ENCODE measurements at places on chromosomes 2 and 18.
A peak's percentile ranks its signal among the peaks of the same experiment; 100 is the strongest.

DNA sequence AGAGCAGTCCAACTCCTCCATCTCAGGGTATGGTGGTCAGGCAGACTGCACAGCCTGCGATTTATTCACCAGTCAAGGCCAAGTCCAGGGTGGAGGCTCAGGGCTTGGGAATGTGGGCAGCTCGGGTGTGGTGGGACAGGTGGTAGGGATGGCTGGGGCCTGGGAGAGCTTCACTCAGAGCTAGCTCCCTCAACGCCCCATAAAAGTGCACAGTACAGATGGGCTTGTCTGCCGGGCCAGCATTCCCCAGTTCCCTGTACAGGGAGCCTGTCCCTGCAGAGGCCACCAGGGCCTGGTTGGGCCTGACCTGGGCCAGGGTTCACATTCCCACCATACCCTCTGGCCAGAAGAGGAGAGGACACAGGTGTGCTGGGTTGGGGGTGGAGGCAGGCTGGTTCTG, 49.2 kb upstream of the OTOS start:
- no peak for DNase-seq

GRCh38 chr2:239355139-239355538, 45.7 kb downstream of the HDAC4 start:
- peak; percentile 46 for DNase-seq

GRCh38 chr2:39409697-39410389, 27.2 kb downstream of the MAP4K3 start:
- DNase-seq = no peak

- peak; percentile 57 for DNase-seq
Observed at GRCh38 chr18:58044370-58045241, 580 bp downstream of the NEDD4L start.

GRCh38 chr2:156797832-156798231, 361.7 kb downstream of the GPD2 start:
- no peak for DNase-seq

DNA sequence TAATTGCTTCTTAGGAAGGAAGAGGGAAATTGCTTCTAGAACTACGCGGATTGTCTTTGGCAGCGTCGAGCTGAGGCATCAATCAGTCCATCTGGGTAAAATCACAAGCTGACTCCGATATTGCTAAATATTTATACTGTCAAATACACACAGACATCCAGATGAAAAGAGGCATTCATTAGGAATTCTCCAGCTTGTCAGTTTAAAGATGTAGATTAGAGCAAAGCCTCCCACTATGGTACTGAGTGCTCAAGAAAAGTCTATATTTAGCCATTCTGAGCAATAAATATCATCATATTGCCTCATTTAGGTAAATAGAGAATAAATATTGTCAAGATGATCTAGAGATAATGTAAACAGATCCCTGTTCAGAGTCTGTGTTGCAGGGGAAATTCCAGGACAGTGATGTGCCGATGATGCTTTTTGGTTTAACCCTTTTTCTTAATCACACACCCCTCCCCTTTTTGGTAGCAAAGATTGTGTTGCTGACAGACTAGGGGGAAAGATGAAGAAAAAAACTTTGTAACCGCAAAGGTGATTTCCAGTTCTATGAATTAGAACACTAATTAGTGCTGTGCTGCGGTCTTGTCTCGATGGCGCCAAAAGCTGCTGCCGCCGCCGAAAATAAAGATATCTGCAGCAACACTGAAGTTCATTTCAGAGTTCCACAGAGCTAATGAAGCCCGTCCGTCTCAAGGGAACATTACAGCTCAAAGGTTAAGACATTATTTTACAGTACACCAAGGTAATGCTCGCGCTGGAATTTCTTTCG, 171.8 kb downstream of the PTGR3 start:
- peak; percentile 37 for DNase-seq

DNA sequence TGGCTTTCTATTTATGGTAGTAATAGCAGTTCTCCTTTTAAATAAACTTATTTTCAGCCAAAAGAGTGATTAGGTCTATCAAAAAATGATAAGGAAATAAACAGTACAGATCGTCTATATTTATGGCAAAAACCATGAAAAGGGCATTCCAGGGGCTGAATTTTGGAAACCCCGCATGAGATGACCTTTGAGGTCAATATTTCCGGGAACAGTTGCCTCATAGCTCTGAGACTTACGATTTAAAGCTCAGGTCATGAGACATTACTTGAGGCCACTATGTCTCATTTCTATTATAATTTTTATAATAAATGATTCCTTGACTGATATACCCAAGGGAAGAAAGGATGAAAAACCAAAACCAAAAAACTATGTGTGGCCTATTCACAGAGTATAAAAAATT, 101.1 kb downstream of the LDLRAD4 start:
- no peak for DNase-seq

GRCh38 chr2:216146573-216146972, 37.4 kb downstream of the XRCC5 start:
- no peak for DNase-seq

GRCh38 chr2:233643128-233643527, 6.9 kb downstream of the UGT1A10 start:
- DNase-seq = no peak

GRCh38 chr2:192438239-192438638, 243.5 kb upstream of the TMEFF2 start:
- DNase-seq = no peak

GRCh38 chr2:236857781-236858180, 227.9 kb upstream of the COPS8 start:
- no peak for DNase-seq

GRCh38 chr2:24702800-24703199, 90.4 kb downstream of the PTRHD1 start:
- DNase-seq = peak; percentile 83

GRCh38 chr18:10522574-10522973, 3.3 kb upstream of the NAPG start:
- no peak for DNase-seq

GRCh38 chr18:3360211-3360610, 89.8 kb upstream of the TGIF1 start:
- no peak for DNase-seq

DNA sequence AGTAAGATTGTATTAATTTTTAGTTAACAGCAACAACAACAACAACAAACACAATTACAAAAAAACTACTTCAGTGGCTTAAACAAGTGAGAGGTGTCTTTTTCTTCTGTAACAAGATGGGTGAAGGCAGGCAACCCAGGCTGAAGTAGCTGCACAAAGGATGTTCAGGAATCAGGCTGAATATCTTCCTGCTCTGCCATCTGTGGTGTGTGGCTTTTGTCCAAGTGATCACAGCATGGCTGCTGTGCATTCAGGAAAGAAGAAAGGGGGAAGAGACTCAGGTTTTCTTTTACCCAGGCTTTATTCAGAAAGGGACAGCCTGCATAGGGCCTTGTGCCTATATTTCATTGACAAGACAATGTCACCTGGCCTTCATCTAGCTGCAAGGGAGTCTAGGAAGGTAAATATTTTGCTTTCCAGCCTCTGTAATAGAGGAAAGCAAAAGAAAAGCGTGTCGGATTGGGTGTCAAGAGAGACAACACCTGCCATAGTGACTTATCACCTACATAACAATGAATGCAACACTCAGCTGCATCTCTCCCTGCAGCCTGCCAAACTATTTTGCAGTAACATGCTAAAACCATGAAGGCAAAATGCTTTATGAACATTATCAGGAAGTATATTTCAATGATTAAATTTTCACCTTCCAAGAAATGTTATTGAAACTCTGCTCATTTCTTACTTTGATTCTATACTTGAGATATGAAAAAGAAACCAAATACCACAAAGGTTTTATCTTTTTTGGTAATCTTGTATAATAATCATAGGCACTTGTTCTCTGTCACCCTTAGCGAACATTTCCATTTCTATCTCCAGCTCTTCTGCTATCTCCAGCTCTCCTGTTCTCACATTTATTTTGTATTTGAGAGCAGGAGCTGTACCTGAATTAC, 14.6 kb downstream of the G6PC2 start:
- DNase-seq = no peak

- DNase-seq = no peak
Observed at GRCh38 chr2:196220671-196221070, 49.3 kb upstream of the STK17B start.

DNA sequence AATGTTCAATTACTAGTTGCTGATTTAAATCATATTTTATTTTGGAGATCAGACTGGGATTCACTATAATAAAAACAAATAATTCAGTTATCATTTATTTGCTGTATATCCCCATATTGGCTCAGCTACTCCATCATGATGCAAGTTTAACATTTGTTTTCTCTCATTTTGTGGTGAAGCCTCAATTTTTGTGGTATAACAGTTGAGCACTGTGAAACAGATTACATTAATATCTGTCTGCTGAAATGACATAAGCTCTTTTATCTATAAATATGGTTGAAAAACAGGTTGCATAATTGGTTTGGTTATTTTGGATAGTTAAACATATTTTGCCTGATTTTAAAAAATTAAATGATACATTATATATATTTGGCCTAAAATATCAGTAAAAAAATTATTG, 67.7 kb downstream of the DPP4 start:
- no peak for DNase-seq

DNA sequence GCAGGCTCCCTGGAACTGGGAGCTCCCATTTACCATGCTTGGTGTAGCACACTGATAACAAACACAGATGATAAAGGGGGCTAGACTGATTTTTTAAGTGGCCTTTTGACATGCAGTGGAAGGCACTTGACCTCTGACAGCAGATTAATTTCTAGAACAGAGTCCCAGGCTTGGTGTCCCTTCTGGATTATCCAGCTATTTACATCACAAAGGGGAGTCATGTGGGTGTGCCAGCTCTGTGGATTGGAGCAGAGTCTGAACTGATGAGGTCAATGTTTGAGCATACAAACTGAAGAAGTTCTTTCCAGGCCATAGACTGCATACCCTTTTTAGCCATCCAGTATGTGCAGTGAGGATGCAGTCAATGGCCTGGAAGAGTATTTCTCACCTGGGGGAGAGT, 31.5 kb upstream of the SIX2 start:
- DNase-seq = no peak

GRCh38 chr2:121796239-121796638, 40.8 kb downstream of the TSN start:
- no peak for DNase-seq

GRCh38 chr18:51164761-51165281, 32.7 kb downstream of the MEX3C start:
- peak; percentile 82 for DNase-seq

DNA sequence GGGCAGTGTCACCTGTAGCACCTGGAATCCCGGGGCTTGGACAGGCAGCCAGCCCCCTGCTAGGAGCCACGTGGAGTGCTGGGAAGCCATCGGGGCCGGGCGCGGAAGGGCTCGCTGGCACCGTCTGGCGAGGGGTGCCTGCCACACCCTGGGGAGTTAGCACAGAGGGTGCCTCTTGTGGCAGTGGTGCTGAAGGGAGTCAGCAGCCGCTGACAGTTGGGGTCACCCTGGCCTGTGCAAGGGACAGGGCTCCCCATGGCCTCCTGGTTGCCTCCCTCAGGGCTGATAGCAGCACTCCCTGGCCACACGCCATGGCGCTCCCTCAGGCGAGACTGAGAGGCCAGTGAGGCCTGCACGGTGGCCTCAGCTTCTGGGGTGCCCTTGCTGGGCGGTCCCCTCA, 13.9 kb upstream of the D2HGDH start:
- no peak for DNase-seq

- DNase-seq = no peak
Observed at GRCh38 chr2:30475542-30475941, 28.5 kb downstream of the LCLAT1 start.

GRCh38 chr2:222707689-222708273, 36.3 kb downstream of the MOGAT1 start:
- peak; percentile 66 for DNase-seq

DNA sequence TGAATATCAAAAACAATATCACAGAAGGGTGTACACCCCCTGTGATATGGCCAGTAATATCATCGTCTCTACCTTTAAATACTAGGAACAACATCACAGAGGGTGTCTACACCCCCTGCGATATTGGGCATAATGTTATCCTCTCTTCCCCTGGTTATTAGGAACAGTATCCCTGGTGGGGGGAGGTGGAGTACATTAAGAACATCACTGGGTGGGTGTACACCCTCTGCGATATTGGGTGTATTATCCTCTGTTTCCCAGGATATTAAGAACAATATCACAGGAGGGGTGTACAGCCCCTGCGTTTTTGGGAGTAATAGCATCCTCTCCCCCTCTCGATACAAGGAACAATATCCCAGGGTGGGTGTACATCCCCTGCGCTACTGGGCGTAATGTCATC, 1932.8 kb downstream of the SUCLG1 start:
- no peak for DNase-seq

DNA sequence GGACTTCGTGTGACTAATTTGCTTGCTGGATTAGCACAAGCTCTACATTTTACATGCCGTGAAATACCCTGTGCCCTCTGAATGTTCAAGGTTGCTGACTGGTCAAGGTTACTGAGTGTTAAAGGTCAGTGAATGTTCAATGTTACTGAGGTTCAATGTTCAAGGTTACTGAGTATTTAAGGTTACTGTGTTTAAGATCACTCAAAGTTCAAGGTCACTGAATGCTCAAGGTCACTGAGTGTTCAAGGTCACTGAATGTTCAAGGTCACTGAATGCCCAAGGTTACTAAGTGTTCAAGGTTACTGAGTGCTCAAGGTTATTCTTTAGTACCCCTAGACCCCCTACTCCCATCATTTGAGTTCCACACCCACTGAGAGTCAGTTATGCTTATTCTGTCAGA, 277.6 kb downstream of the CLIP4 start:
- DNase-seq = no peak

DNA sequence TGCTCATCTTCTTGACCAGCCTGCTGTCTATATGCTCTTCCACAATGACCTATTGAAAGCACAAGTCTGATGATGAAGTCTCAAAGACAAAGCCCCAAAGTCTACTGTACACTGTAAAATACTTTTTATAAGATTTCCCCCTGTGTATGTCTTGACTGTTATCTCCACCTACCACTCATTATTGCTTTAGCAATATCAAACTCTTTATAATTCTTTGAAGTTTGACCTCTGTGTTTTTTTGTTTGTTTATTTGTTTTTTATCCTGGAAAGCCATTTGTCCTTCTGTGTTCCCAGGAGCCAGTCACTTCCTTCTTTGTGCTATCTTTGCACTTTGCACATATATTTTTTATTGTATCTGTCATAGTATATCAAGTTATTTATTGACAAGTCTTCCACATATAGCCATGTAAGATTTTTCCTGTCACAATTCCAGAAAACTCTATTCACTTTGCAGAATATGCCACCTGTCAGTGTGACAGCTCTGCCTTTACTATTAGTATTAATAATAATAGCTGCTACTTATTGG, 66.3 kb downstream of the RND3 start:
- no peak for DNase-seq

- DNase-seq = no peak
Observed at GRCh38 chr2:217231212-217231611, 371.3 kb upstream of the TNP1 start.

DNA sequence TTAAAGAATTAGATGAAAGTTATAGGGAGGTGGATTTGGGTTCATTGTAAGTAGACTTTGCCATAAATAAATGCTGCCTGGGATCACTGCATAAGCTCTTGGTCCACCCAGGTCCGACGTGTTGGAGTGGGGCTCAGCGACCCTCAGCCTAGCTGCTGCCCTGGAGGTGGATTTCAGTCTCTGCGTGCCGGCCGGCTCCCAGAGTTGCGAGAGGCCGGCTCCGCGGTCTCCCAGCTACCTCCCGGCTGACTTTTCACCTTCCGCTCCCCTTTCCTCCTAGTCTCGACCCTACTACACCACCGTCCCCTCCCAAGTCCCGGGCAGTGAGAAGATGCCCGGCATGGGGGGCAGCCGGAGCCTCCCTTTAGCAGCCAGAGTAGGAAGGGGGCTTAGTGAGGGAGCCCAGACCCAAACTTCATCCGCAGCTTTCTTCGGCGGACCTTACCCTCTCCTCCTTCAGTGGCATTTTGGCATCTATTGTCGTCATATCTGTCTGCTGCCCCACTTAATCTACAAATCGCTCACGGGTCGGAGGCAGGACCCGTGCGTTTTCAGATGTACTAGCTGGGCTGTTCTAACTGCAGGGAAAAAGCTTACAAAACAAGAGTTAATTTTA, 8.1 kb downstream of the EMX1 start:
- DNase-seq = no peak
